CD8-positive, alpha-beta T cell (primary cell): ENCODE measurements at places on chromosomes 7 and 10. TPM values are rescaled to one million over a fixed set of nuclear protein-coding genes. Genes with fewer than 3 reads are reported as not detected.
A peak's percentile ranks its signal among the peaks of the same experiment; 100 is the strongest.

GRCh38 chr10:79293841-79294581 lies 53.3 kb upstream of the PPIF start:
- no peak for DNase-seq

DNA sequence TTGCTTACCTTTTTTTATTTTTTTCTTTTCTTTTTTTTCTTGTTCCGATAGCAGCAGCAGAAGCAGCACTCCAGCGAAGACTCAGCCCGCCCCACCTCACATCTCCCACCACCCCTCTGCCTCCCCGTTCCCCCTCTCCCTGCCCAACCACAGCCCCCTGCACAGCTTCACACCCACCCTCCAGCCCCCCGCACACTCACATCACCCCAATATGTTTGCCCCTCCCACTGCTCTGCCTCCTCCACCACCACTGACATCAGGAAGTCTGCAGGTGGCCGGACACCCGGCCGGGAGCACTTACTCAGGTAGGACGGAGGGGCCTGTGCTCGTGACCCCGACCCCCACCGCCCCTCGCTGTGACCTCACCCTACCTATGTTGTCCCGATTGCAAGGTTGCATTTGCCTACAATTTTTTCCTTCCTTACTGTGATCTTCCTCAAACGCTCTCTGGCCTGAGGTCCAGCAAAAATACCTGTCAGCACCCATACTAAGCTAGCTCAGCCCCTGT lies 367.2 kb upstream of the GALNT17 start:
- DNase-seq: no peak

- DNase-seq: no peak
Measured at GRCh38 chr10:73854310-73854709, 20.0 kb downstream of the CAMK2G start.

- DNase-seq: no peak
Measured at GRCh38 chr10:87090779-87091178, 3.9 kb downstream of the GLUD1 start.

- peak; percentile 45 for DNase-seq
Measured at GRCh38 chr10:3886641-3887251, 101.7 kb upstream of the KLF6 start.

The SVOPL gene
- 0.61 TPM for total RNA-seq

The EMX2 gene
- not detected for total RNA-seq

DNA sequence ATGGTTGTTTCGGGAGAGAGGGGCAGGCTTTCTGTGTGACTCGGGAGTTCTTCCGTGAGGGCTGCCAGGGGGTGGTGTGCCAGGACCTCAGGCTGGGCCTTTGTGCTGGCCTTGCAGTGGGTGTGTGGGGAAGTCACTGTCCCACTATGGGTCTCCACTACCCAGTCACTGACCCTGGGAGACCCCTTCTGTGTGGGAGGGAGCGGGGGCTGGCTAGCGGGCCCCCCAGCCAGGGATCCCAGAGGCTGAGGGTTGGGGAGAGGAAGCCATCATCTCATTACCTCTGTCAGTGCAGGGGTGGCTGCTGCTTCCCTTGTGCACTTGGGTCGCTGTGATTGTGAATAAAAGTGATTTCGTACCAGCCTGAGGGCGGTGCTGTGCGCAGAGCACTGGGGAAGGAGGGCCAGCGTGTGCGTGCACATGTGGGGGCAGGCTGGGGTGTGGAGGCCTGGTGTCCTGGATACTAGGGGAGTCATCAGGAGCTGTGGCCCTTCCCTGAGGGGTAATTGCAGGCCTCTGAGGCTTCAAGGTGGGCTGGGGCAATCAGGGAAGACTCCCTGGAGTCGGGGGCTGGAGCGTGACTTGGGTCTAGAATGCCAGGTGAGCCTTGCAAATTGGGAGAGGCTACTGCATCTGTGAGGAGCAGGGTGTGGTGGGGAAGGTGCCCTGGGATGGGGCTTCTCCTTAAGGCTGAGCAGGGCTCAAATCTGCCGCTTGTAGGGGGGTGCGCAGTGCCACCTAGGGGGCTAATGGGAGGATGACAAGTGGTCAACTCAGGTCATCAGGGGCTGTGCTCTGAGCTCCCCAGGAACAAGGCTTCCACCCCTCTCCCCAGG lies 98.9 kb downstream of the NEURL1 start:
- no peak for DNase-seq

The CDC14C gene
- total RNA-seq: not detected

The SCRN1 gene
- 5.7 TPM for total RNA-seq

The GPR85 gene
- not detected for total RNA-seq

DNA sequence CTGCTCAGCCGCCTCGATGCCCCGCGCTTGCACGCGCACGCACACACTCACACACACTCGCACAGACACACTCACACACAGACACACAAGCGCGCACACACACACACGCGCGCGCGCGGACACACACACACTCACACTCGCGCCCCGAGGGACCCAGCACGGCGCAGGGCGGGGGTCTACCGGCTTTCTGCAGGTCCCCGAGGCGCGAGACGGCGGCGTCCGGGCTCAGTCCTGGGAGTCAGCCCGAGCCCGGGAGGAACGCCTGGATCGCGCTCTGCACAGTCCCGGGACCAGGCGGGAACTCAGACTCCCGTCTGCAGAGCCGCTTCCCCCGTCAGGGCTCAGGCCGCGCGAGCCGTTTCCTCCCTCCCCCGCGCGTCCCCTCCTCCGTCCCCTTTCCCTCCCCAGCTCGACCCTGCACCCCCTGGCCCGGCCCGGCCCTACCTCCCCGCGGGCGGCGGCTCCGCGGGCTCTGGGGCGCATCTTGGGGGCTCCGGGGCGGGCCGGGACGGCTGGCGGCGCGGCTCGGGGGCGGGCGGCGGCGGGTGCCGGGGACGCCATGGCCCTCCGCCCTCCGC lies 464 bp downstream of the DENND2A start:
- no peak for DNase-seq

The SERPINE1 gene
- total RNA-seq: 0.24 TPM

DNA sequence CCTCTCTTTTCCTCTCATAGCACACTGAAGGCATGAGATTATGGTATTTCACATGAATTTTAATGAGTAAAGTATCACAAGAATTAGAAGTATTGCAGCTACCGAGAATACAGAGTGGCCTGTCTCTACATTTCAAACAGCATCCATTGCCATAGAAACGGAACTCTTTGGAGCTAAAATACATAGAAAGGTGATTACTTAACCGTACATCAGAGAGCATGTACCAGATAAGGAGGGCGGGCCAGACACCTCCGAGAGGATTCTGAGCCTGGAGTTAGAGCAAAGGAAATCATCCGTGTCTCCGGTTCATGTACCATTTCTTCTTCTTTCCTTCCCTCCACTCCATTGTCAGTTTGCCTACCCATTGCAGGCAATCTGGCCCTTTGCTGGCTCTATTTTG lies 196.7 kb downstream of the KLF6 start:
- DNase-seq: no peak
